AML-193 (cell line): ENCODE measurements at places on chromosomes 1 and 21.

- no peak for DNase-seq
Observed at GRCh38 chr1:82778612-82779011, 977.9 kb downstream of the ADGRL2 start.

GRCh38 chr1:237232501-237232900 lies 190.5 kb downstream of the RYR2 start:
- no peak for DNase-seq

DNA sequence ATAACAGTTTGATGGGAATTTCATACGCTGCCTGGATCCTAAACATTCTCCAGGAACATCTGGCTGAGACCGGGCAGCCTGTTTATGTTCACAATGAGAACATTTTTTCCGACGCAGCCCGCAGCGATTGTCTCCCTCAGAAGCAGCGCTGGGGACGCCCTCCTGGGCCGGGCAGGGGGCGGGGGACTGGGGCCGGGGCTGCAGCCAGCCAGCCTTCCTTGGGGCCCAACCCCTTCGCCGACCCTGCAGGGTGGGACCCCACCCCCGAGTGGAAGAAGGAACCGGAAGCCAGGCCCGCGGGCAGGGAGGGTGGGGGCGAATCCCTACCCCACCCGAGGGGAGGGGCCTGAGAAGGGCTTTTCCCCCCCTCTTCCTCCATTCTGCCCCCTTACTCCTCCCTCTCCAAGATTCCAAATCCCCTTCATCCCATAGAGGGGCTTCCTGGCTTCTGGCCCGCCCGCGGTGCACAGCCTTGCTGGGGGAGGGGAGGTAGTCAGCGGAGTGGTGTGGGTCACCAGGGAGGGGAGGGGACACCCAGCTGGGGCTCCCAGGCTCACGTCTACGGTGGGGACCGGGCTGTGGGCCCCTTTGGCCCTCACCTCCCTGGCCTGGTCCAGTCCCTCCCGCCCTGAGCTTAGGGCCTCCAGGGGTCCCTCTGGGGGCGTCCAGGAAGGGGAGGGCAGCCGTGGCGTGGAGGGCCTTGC lies 60.6 kb downstream of the WNT9A start:
- no peak for DNase-seq

GRCh38 chr1:2232916-2233438 lies 4.9 kb downstream of the SKI start:
- DNase-seq = no peak

- no peak for DNase-seq
Observed at GRCh38 chr1:198171667-198172540, 15.1 kb downstream of the NEK7 start.

GRCh38 chr21:32611471-32611997 lies 643 bp downstream of the CFAP298 start:
- peak; percentile 24 for DNase-seq

DNA sequence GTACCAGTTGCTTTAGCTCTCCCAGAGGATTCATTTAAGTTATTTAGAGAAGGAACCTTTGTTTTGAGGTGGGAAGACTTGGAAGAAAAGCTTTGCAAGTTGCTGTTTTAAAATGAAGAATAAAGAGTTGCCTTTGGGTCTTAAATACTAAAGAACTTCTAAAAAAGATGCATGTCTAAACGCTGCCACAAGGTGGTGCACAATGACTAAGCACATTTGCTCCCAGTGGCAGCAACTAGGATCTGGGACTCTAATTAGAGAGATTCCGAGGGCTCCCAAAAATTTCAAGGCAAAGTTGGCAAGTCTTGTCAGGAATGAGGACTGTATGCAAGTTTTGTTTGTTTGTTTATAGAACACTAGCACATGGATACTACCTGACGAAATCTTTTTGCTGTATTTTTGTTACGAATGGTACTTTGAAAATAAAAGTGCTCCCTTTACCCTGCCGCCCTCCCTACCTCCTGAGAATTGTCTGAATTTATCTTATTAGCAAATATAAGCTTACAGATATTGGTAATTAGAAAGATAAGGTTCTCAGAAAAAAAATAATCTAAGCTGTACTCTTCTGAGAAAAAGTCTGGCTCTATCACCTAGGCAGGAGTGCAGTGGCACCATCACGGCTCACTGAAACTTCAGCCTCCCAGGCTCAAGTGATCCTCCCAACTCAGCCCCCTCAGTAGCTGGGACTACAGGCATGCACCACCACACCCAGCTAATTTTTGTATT lies 121.8 kb downstream of the HFM1 start:
- DNase-seq = peak; percentile 44

GRCh38 chr1:109438798-109439297 lies 12.6 kb upstream of the PSMA5 start:
- no peak for DNase-seq

DNA sequence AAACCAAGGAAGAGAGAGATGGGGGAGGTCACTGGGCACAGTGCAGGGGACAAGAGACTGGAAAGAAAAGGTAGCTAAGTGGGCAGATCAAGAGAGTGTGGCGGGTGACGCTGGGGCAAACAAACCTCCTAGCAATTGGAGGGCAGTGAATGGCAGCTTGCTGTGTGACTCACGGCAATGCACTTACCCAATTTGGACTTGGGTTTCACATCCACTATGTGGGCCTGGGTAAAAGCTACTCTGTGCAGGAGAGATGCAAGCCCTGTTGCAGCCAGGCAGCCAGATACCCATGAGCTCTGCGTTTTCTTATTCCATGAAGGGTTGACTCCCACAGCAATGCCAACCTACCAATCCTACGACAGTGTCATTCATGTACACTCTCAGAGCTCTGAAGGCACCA lies 9.5 kb downstream of the PLXNA2 start:
- DNase-seq = no peak

DNA sequence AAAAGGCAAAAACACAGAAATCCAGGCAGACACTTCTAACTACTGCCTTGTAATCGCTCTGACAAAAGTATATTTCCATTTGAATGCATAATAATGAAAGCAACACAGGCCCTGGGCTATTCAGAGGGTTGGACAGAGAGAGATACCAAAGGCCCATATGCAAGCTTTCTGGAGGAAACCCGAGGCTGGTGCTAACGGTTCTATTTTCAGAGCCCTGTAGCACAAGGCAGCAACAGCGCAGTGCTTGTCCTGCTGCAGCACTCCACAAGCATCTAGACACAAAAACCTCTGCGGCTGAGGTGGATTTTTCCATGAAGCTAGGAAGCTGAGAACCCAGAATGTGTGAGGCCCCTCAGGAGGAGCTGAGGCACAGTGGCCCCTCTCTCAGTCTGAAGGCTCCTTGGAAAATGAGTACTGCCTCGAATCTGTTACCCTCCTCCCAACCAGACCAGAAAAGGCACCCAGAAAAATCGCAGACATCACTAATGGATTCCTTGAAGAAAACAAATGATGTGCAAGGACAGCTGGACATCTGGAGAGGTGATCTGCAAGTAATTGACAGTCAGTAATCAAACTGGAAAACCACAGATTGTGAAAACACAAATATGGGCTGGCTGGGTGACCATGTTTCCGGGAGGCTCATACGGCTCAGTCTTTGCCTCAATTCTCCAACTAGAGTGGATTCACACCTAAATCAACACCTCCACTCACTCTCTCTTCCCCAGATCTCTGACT lies 54.0 kb downstream of the COLGALT2 start:
- DNase-seq = no peak

DNA sequence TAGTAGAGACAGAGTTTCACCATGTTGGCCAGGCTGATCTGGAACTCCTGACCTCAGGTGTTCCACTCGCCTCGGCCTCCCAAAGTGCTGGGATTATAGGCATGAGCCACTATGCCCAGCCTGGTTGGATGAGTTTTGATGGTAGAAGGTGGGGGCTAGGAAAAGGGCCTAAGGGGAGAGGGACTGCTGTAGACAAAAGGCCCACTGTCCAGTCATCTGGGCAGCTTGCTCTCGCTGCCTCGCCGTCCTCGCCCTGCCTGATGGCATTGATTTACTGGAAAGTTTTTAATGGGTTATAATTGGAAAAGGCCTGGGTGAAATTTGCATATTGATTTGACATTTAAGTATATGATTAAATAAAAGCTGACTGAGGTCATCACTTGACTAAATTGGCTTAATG lies 175.1 kb upstream of the CSF3R start:
- no peak for DNase-seq

DNA sequence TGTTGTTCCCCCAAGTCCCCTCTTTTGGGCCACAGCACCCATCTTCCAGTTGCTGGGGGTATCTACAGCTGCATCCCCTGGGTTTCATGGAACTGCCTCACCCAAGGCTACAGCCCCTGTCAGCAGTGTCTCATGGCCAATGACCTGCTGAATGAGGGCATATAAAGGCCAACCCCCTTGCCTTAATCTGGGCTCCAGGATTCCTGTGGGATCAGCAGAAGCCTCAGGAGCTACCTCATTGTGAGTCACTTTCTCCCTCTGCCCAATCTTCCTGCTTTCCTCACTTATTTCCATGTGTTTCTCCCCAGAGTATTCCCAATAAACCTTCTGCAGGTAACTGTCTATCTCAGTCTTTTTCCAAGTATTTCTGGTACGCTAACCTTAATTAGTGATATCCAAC lies 37.3 kb upstream of the SYT14 start:
- DNase-seq = no peak

DNA sequence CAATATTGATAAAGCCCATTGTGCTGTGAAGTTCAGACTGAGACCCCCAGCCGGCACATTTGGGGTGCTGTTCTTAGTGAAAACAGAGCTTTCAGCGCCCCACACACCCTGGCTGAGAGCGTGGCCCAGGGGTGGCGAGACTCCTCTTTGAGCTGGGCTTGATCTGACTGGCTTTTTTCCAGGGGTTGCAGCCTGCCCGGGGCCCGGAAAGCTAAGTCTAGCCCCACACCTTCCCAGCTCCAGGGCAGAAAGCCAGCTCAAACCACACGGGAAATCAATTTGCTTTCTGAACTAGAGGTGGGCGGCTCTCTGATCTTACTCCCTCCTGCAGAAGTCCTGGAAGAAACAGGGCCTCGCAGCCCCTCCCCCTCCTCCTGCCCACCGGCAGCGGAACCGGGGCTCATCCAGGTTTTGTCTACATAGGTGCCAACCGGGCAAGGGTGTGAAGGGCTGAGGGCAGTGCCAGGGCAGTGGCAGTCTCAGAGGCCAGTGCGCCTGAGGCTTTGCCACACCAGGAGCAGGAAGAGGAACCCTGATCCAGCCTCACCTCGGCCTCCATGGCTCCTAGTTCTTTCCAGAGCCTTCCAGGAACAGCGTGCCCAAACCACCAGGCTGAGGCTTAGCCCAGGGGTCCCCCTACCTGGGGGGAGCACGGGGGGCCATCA lies 155.3 kb downstream of the NPHP4 start:
- DNase-seq = no peak

DNA sequence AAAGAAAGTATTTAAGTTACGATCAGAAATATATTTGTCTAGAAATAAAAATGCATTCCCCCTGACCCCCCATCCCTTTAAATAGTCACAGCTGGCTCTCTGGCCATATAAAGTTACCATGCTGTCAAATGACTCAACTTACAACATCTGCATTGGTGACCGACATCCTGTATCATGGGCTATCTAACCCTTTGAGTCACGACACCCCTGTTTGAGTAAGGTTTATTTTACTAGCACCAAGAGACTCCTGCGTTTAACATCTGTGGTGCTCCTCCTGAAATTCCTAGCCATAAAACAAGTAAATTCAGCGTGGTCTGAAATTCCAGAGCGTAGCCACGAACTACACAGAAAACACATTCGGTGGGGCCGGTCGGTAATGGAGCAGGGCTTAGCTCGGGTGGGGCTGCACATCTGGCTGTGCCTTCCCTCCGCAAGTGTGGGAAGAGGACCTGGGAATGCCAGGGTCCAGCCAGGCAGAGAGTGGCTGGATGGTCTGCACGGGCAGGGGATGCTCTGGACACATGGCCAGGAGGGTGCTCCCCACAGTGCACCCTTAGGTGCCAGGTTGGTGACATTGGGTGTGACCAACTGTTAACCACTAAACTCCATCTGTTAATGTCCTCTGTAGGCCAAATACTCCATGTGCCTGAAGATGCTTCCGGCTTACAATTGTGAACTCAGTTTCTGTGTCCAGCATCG lies 53.0 kb upstream of the CLDN14 start:
- no peak for DNase-seq

DNA sequence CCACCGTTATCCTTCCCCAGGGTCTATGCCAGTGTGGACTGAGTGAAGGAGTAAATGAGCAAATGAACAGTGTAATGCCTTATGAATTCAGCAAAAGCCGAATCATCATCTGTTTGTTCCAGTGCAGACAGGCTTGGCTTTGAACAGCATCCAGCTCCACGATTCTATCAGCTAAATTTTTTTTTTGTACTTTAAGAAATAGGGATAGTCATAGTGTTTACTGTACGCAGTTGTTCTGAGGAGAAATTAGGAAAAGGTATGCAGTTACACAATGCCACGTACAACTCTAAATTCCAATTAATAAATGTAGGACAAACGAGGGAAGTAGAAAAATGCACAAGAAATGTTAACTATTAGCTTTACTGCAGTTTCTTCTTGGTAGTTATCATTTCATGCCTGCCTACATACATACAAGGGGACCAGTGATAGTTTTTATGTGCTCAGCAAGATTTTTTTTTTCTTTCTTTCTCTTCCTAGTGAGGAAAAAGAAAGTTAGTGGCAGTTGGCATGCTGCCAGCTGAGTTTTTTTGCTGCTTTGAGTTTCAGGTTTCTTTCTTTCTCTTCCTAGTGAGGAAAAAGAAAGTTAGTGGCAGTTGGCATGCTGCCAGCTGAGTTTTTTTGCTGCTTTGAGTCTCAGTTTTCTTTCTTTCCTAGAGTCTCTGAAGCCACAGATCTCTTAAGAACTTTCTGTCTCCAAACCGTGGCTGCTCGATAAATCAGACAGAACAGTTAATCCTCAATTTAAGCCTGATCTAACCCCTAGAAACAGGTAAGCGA lies at the start of gene IFI44L:
IFI44L (plus strand) TSS at position 646 of the 777 bp plus-strand sequence. CDS start 7,468 bp downstream, outside the sequence.
- no peak for DNase-seq

DNA sequence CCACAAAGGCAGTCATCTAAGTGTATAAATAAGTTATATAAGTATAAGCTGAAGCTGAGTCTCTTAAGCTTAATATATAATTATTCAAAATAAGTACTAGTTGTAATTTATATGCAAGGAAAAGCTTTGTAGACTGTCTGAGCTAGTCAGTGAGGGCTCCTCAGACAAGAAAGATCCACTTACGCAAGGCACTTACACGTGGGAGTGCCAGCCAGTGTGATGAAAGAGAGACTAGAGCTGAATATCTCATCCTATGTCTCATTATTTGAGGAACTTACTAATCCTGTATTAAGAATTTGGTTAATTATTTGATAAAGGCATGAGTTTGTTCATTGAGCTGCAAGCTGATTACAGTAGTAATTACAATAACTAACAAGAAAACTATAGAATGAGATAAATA lies 146.9 kb downstream of the PDE4B start:
- DNase-seq = peak; percentile 77

DNA sequence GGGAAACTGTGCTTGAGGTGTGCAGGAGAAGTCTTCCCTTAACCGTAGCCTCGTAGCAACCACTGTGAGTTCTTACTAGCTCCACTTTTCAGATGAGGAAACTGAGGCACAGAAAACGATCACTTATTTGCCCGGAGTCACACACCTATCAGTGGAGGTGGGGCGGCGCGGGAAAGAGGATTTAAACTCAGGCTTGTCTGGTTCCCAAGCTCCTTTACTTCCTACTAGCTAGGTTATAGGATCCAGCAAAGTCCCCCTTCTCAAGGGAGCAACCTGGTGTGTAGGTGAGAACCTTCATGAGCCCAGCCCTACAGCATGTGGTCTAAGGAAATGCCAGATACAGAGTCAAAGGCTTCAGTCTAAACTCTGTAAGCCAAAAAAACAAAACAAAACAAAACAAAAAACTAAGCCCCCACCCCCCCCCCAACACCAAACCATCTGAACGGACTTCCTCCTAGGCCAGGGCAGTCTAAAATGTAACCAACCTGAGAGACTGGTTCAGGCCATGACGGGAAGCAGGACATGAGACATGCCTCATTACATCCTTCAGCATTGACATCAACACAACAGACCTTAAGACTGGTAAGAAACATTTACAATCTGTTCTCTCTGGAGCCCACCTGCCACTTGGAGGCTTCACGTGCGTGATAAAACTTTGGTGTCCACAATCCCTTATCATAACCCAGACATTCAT lies 709 bp upstream of the FBXO42 start:
- peak; percentile 11 for DNase-seq
